CD8-positive, alpha-beta memory T cell (primary cell): ENCODE measurements at places on chromosomes 7 and 10.

- DNase-seq: no peak
Measured at GRCh38 chr10:70809011-70809611, 6.6 kb upstream of the SGPL1 start.

- DNase-seq: no peak
Measured at GRCh38 chr7:18019555-18019954, 8.1 kb downstream of the PRPS1L1 start.

- no peak for DNase-seq
Measured at GRCh38 chr10:23818484-23818883, 379.6 kb downstream of the OTUD1 start.

GRCh38 chr7:93146472-93147141, 1.6 kb downstream of the SAMD9L start:
- DNase-seq: no peak

- DNase-seq: no peak
Measured at GRCh38 chr7:105617280-105618015, 36.2 kb upstream of the EFCAB10 start.

GRCh38 chr10:87505366-87506111, 846 bp downstream of the MINPP1 start:
- peak; percentile 12 for DNase-seq

DNA sequence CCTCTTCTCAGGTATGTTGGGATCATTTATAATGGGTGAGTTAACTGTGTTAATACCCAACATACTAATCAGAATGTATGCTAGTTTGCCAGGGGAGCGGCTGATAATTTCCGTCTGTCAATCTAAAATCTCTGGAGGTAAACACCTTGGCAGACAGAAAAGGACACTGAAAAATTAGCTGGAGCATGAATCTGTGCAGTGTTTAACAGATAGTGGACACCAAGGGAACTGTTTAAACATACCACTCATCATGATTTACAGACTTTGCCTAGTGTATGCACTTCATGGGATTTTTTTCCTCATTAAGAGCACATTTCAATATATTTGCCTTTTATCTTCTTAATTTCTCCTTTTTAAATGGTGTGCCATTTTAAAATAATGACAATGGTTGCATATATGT, 68.2 kb downstream of the SLC13A1 start:
- DNase-seq: no peak

DNA sequence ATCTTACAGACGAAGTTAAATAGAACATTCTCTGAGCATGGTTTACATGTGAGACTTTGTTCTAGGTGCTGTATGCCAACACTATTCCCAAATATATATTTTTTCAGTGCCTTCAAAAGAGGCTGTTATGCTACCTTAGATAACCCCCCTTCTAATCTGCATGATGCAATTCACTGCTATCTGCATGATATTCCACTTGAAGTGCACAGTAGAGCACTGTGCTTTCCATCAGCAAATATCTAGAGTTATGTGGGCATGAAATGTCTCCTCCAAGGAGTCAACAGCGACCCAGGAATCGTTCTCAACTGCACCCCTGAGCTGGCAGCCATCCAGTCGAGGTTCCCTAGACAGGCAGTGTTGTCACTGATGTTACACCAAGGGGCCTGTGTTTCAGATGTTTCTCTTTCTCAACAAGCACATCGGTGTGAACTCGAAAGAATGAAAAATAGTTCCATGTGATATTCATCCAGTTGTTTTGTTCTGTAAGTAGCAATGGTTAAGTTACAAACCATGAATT, 88.3 kb downstream of the PDE1C start:
- no peak for DNase-seq

DNA sequence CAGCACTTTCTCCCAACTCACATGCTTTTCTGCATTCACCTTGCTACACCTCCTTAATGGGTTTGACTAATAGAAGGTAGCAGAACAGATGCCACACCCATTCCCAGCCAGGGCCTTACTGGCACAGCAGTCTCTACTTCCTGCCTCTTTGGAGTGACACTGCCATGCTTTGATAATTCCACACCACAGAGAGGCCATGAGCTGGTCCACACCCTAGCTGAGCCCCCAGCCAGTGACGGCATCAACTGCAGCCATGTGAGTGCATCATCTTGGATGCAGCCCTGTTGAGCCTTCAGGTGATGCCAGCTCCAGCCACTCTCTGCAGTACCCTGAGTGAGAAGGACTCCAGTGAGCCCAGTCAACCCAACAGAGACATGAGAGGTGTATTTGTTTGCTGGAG, 27.5 kb upstream of the EZH2 start:
- DNase-seq: no peak

- no peak for DNase-seq
Measured at GRCh38 chr10:102324061-102324460, 71.4 kb upstream of the NFKB2 start.
